ENCODE measurements at places on chromosomes 2 and 18.

- no peak for DNase-seq
These were observed 55.2 kb downstream of the RASGRP3 start for GRCh38 chr2:33531549-33532059.

GRCh38 chr18:26207937-26208336, 18.3 kb upstream of the TAF4B start:
- DNase-seq: no peak

- no peak for DNase-seq
These were observed 61.0 kb downstream of the MAP3K20 start for GRCh38 chr2:173136599-173136998.

DNA sequence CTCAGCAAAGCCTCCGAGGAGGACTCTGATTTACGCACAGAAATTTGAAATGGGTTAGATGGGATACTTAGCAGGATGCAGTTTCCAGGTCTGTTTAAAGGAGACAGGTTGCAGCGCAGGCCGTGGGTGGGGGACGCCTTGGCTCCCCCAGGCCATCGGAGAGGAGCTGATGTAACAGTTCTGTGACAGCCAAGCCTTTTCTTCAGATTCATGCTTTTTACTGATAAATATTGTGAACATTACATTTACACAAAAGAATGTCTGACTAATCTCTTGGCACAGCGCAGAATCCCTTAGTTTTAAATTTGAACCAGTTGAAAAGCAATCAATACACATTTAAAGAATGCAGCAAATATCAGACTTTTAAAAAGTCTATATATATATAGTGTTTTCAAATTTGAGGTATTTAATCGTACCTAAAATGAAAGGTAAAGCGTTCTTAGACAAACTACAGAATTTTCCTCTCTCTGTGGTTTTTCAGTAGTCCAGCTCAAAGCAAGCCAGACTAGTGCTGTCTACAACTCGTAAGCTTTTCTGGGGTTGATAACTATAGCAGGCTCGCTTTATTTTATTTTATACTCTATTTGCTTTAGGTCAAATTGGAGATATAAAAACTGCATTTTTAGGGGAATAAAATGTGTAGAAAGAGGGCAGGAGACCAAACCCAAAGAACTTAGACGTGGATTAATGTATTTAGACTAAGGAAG, 221.9 kb downstream of the PIEZO2 start:
- peak; percentile 68 for DNase-seq

DNA sequence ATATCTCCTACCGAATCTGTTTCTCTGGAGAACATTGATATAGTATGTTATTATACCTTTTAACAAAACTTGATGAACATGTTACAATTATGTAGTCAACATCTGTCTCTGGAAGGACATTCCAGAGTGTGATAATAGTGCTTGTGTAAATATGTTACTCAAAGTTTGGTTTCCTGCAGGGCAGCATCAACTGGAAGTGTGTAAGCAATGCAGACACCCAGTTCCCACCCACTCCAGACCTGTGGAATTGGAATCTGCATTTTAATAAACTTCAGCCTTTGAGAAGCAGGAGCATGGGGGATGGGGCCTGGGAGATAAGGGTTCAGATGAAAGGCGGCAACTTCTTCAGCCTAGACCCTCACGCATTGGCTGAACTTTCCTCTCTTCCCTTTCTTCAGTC, 398.9 kb downstream of the RND3 start:
- no peak for DNase-seq

GRCh38 chr2:29011418-29012060, 30.4 kb downstream of the TOGARAM2 start:
- DNase-seq: no peak

- DNase-seq: no peak
These were observed 93.8 kb downstream of the CMPK2 start for GRCh38 chr2:6771634-6772611.

GRCh38 chr18:30988440-30988839, 54.1 kb downstream of the DSC3 start:
- no peak for DNase-seq

DNA sequence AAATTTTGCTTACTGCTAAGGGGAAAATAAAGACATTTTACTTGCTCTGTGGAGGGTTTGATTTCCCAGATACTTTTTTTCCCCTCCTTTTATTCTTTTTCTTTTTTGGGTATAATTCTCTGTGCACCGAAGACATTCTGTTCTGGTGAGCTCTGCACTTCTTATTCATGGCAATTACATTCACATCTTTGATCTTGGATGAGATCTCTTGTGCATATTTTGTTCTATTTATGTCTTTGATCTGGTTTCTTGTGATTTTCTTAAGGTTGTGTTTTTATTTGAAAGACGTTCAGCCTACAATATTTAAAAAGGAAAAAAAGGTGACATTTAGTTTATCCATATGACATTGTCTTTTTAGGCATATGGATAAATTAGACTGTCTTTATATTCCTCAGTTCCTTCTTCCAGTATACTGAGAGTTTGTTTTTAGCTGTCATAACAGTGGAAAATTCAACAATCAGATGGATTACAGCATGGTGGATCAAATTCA, 33.7 kb upstream of the EPHA4 start:
- DNase-seq: no peak

- DNase-seq: peak; percentile 60
These were observed 61.4 kb upstream of the ASAP2 start for GRCh38 chr2:9145109-9145751.

GRCh38 chr2:187544371-187545080, 9.7 kb downstream of the TFPI start:
- DNase-seq: no peak

DNA sequence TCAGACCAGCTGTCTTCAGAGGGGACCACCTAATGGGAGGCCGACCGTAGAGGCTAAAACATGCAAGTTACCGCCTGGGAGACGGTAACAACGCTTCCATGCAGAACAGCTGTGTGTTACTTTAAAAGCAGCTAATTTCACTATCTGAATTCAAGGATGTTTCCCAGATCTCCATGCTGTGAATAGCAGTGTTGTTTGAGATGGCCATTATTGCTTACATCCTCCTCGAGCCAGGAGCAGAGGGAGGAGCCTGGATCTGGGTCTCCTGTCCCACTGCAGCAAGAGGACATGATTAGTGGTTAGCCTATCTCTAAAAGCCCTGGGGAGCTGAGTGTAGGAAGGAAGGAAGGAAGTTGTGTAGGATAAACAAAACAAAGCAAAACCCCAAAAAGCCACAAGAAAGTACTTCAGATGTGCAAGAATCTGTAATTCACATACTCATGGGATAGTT, 50.9 kb downstream of the ACTR2 start:
- no peak for DNase-seq

DNA sequence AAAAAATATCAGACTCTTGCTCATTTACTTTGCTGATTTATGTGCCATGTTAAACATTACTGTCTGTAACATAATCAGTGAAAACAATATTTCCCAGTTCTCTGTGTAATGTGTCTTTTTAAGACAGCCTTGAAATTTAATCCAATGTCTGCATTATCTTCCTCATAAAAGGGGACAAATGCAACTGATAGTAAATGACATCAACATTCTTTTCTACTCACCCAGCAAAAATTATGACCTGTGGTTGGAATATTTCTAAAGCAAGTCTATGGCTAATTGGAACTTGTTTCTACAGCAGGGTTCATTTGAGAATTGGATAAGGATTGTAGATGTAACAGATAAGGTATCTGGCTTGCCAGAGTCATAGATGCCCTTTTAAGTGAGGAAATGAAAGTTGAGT, 34.8 kb downstream of the C1D start:
- DNase-seq: no peak

DNA sequence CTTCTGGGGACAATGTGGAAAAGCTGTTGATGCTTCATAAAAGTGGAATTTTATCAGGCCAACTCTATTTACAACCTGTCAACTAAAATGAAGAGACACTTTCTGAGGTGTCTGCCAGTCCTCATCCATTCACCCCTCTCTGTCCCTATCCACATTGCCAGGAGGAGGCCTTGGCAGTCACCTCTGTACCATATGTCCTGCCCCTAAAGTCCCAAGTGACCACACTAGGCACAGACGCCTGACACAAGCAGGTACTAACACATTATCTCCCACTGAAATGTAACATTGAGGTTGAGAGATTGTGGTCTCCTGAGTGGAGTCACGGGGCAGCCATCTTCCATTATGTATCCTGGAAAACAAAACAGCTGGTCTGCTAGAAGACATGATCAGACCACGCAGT, 71.4 kb downstream of the OSBPL1A start:
- no peak for DNase-seq

DNA sequence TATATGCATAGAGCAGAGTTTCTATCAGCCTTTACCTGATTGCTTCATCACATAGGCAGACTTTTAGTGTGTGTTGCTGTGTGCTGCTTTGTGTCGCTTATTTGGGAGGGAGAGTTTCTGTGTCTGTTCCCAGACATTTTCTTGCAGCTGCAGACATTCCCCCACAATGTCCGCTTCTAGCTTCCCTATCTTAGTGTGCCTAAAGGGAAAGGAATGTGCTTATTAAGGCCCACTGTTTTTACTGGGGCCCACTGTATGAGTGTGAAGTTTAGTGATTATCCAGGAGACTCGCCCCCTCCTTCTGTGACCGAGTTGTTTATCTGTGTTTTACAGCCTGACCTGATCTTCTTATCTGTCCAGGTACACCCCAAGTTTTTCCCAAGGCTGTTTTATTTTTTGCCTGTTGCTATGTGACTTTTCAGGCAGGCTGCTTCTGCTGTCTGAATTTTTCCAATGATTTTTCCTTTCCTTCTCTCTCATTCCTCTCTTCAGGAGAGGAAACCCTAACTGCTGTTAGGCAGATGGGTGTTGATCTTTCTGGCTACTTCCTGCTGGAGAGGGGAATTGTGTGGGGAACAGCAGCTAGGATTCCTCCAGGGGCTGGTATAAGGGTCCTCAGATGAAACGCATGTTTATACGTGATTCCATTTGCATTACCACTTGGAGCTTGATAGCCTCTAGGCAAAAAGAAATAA, 47.6 kb downstream of the STK17B start:
- DNase-seq: no peak

GRCh38 chr2:218815649-218816048, 16.0 kb downstream of the PRKAG3 start:
- DNase-seq: no peak

GRCh38 chr2:6308986-6309385, 556.7 kb downstream of the CMPK2 start:
- DNase-seq: no peak

GRCh38 chr2:7448578-7449264, 531.5 kb downstream of the RNF144A start:
- DNase-seq: no peak

GRCh38 chr18:28167835-28168349, 9.0 kb downstream of the CDH2 start:
- DNase-seq: no peak

DNA sequence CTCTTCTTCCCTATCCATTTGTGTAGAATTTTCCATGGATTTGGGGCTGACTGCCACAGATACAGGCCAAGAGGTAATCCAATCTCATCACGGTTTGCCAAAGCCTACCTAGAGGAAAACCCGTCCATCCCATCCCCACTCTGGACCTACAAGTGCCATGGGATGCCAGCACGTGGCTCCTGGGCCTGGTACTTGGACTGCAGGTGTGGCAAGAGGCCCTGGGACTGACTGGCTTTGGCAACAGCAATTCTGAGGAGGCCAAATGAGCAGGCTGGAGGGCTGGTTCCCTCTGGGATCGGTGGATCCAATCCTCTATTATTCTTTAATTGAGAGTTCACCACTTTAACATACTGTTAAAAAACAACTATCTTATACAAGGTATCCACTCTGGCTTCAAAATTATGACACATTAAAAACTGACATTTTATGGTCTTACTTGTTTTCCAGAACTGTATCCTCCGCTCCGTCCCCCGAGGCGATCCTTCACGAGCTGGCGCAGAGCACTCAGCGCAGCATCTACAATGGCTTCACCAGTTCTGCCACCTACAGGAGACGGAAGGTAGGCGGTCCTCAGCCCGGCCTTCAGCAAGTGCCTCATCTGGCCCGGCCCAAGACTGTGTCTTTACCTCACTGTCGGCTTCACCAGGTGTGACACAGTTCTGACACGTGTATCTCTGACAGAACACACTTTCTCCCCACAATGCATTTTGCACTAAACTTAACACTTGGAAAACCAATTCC, 19.8 kb downstream of the PDIA6 start:
- DNase-seq: no peak

DNA sequence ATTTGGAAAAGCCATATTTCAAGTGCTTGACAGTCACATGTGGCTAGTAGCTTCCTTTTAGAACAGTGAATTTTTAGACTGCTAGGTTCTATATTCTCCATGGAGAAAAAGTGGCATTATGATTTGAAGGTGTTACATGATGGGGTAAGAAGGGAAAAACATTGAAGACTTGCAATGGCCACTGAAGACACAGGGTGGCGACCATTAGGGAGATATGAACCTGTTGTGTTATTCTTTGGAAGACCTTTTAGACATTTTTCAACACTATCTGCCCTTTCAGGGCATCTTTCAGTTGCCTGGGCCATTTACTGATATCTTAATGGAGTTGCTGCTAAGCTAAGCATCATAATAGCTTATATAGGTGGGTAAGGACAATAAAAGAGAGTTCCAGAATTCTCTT, 1387.2 kb downstream of the SUCLG1 start:
- DNase-seq: no peak

DNA sequence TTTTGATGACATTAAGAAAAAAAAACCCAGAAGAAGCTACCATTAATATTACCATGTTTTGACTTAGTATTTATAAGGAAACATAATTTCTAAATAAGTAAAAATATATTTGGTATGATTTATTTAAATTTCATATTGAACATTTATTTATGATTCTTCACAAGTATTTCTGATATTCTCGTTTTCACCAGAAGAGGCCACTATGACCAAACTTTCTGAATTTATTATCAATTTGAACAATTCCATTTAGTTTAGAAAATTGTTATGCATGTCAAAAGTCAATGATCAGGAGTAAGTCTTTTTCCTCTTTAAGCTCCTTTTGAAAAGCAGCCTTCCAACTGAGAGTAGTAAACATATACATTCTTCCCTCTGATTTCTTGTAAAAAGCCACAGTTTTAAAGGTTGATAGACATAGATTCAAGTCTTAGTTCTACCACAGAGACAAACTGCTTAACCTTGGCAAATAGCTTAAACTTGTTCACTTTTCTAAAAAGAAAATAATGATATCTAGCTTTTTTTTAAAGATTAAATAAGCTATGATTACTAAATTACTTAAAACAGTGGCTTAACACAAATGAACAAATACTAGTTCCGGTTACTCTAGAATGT, 329.9 kb downstream of the TRIB2 start:
- DNase-seq: peak; percentile 7

DNA sequence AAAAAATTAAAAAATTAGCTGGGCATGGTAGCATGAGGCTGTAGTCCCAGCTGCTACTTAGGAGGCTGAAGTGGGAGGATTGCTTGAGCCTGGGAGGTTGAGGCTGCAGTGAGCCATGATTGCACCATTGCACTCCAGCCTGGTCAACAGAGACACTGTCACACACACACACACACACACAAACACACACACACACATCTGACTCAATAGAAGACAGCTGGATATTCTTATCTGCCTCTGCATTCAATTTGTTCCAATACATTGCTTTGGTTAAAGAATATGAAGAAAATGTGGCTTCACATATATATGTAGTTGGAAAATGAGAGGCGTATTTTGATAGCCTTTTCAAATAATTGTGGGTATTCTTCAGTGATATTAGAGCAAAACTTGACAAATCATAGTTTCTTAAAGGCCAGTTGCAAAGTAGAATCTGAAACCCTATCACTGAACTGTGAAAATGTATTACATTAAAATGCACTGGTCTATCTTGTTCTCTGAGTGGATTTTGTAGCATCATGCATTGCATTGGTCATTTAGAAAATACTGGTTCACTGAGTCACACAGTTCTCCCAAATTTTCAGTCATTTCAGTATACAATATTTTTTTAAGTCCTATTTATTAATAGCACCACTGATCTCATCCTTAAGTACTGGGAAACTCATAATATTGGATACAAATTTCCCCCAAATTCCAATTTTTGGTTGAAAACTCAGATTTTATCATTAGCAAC, 140.9 kb downstream of the MCFD2 start:
- no peak for DNase-seq
